ENCODE measurements at places on chromosomes 11 and 22. TPM values are rescaled to one million over a fixed set of nuclear protein-coding genes. Genes with fewer than 3 reads are reported as not detected.
A peak's percentile ranks its signal among the peaks of the same experiment; 100 is the strongest.

DNA sequence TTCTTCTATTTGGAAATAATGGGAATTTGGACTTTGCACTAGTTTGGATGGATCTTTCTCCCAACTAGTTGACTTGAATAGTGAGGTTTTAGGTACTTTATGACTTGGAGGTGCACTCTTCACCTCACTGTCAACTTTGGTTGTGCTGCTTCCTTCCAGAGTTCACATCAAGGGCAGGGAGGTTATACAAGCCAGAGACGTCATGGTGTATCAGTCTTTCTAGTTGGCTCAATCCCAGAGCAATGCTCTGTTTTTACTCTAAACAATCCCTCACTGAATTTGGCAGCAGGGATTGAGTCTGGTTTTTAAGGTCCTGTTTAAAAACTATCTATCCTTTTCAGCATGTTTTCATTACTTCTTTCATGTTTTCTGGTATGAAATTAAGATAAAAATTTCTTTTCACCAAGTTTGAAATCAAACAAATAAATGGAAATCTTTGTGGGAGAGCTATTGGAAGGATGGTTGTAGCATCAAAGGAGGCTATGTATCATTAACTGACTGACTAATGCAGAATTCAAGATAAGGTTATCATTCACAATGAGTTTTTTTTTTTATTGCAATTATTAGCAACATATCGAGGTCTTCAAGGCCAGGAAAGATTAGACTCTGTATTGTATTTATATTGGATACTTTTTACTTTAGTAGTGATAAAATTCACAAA, 28.0 kb upstream of the ZBED5 start:
- H3K27me3 ChIP-seq = no peaks in the 10 kb centered on the region
- H3K4me1 ChIP-seq = no peaks in the 10 kb centered on the region
- peak overlapping the region; percentile 54 for H3K27ac ChIP-seq
- no peak for DNase-seq

GRCh38 chr11:65493367-65494176, 5.3 kb upstream of the MALAT1 start:
- peak; percentile 98 for DNase-seq
- H3K4me3 ChIP-seq = peak overlapping the region; percentile 5
- H3K36me3 ChIP-seq = no peaks in the 10 kb centered on the region
- H3K27ac ChIP-seq = peak overlapping the region; percentile 95

DNA sequence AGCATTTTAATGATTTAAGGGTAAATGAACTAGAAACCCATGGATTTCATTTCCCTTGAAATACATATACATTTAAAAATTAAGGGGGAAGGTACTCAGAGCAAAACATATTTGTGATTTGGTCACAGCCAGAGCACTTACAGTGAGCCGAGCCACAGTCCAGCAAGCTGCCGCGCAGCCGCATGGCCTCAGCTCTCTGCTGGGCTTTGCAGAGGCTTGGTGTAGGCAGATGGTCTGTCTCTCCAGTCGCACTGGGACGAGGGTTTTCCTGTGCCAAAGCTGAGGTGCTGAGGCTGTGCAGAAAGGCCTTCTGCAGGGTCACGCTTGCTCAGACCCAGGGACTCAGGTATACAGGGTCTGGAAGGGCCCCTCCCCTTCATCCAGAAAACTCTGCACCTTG, 367.3 kb downstream of the OPCML start:
- H3K27me3 ChIP-seq = no peaks in the 10 kb centered on the region
- no peaks in the 10 kb centered on the region for H3K36me3 ChIP-seq
- H3K27ac ChIP-seq = no peak overlapping the region
- DNase-seq = no peak

GRCh38 chr11:23138761-23139160, 278.5 kb upstream of the CCDC179 start:
- H3K27ac ChIP-seq = no peak overlapping the region
- DNase-seq = no peak
- H3K4me1 ChIP-seq = no peaks in the 10 kb centered on the region
- H3K36me3 ChIP-seq = no peaks in the 10 kb centered on the region

GRCh38 chr11:93520726-93521509, 22.3 kb downstream of the SMCO4 start:
- H3K4me3 ChIP-seq = no peak overlapping the region
- H3K27me3 ChIP-seq = no peaks in the 10 kb centered on the region
- peaks cover 29% of the 10 kb centered on the region for H3K4me1 ChIP-seq
- no peak for DNase-seq
- H3K36me3 ChIP-seq = no peaks in the 10 kb centered on the region

- no peaks in the 10 kb centered on the region for H3K4me1 ChIP-seq
- no peak overlapping the region for H3K4me3 ChIP-seq
- no peak for DNase-seq
- peaks cover 7% of the 10 kb centered on the region for H3K36me3 ChIP-seq
- no peaks in the 10 kb centered on the region for H3K27me3 ChIP-seq
These were observed 18.8 kb downstream of the P2RY2 start for GRCh38 chr11:73236854-73237253.

DNA sequence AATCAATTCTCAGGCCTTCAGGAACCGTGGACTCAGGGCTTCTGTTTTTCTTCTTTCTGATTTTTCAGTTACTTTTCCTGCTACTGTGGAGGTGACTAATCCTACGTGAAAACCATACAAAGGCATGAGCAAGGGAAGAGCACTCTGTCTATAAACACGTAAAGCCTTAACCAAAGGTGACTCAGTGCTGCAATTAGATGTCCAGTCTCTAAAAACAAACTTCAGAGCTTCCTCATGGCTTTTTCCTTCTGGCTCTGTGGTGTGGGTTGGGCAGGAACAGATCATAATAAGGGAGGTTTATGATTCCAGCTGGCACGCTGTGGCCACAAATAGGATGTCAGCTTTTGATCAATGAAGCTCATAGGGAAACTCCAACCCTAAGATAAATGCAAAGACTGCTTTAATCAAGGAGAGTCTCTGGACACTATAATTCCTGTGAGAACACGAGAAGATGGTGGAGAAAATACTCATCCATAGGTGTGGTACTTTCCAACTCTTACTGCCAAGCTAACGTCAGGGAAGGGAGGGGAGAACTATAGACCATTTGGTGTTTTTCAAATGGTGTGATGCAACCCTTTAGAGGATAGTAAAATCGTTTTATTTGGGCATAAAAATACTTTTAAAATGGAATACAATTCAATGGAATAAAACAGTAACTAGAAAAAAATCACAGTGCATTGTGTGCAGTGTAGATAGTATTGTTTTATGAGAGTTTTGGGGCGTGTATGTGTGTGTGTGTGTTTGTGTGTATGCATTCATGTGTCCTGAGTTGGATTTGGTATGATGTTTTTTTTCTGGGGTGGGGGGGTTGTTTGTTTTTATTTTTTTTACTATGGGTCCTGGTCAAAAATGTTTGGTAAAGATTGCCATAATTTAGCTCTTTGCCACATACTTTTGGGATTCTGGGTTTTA, at the start of gene NXPE2:
Gene NXPE2, plus strand, starts transcription at position 403 of the 912 bp plus-strand sequence. Its CDS starts 49 bp downstream, at position 452.
- H3K27me3 ChIP-seq = no peaks in the 10 kb centered on the region
- DNase-seq = no peak
- H3K36me3 ChIP-seq = no peaks in the 10 kb centered on the region
- no peak within 1 kb of the TSS for H3K27ac ChIP-seq

Gene GLB1L2
- 2.4 TPM for total RNA-seq

- H3K4me3 ChIP-seq = no peak overlapping the region
- DNase-seq = no peak
- no peaks in the 10 kb centered on the region for H3K27me3 ChIP-seq
These were observed 32.1 kb downstream of the SNU13 start for GRCh38 chr22:41656556-41656955.

GRCh38 chr11:62406034-62406433, 12.8 kb upstream of the SCGB1A1 start:
- H3K27me3 ChIP-seq = no peaks in the 10 kb centered on the region
- H3K4me1 ChIP-seq = no peaks in the 10 kb centered on the region
- no peaks in the 10 kb centered on the region for H3K36me3 ChIP-seq
- H3K4me3 ChIP-seq = no peak overlapping the region

DNA sequence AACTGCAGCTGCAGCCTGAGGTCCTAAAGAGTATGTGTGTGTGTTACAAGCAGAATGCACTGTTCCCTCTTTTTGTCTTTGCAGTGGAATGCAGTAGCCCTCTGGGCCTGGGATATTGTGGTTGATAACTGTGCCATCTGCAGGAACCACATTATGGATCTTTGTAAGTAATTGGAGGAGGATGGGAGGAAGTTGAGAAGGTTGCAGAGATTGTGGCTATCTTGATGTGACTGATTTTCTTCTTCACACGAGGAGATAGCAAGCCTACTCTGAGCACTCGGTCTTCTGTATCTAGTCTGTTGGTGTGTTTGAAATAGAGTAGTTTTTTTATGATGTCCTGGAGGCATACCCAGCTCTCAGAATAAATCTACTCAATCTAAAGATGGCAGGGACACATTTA, 2.3 kb downstream of the RBX1 start:
- H3K36me3 ChIP-seq = peaks cover 26% of the 10 kb centered on the region
- H3K4me3 ChIP-seq = no peak overlapping the region
- H3K4me1 ChIP-seq = no peaks in the 10 kb centered on the region
- no peak overlapping the region for H3K27ac ChIP-seq
- no peaks in the 10 kb centered on the region for H3K27me3 ChIP-seq
- DNase-seq = no peak

Gene KCNQ1
- total RNA-seq = 25.1 TPM

All from right atrium auricular region (tissue), 2 donors.